Endothelial cell of coronary artery (primary cell): ENCODE measurements at places on chromosomes 16 and 17. TPM values are rescaled to one million over a fixed set of nuclear protein-coding genes. Genes with fewer than 3 reads are reported as not detected.

NECAB2 gene
- total RNA-seq, result 0.18 TPM in 1 of 2 replicates, not detected in the other

ABCA6 gene
- 11.1 and 33.5 TPM in 2 replicates for total RNA-seq

TP53TG3F gene
- not detected in 2 replicates for total RNA-seq

KATNIP gene
- 20.6 and 22.5 TPM in 2 replicates for total RNA-seq

PRSS27 gene
- total RNA-seq, result 0.09 and 0.28 TPM in 2 replicates
